ENCODE measurements at places on chromosomes 7 and 10.

- no peak for DNase-seq
These were observed 4.3 kb downstream of the ZNF3 start for GRCh38 chr7:100077205-100077604.

DNA sequence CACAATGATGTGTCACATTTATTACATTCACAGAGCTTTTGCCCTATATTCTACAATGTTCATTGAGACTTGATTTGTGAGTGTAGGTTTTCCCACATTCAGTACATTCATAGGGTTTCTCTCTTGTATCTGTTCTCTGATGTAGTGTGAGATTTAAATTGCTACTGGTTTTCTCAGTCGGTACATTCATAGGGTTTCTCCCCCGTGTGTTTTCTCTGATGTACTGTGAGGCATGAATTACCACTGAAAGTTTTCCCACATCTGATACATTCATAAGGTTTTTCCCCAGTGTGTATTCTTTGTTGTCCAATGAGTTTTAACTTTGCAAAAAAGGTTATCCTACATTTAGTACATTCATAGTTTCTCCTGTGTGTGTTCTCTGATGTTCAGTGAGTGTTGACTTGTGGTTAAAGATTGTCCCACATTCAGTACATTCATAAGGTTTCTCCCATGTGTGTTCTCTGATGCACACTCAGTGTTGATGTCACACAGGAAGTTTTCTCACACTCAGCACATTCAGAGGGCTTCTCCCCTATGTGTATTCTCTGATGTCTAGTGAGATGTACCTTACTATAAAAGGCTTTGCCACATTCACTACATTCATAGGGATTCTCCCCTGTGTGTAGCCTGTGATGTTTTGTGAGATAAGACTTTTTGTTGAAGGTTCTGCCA lies 63.0 kb downstream of the ZNF248 start:
- no peak for DNase-seq

DNA sequence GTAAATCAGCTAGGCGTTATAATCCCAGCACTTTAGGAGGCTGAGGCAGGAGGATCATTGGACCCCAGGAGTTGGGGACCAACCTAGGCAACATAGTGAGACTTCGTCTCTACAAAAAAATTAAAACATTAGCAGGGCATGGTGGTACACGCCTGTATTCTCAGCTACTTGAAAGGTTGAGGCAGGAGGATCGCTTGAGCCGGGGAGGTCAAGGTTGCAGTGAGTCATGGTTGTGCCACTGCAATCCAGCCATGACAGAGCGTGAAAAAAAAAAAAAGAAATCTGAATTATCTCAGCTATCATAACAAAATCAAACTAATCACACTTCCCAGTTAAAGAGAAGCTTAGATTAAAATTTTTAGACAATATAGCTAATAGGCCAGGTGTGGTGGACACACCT lies 35.3 kb downstream of the ATAD1 start:
- DNase-seq: no peak

GRCh38 chr10:23381298-23382040 lies 36.9 kb upstream of the C10orf67 start:
- no peak for DNase-seq

- no peak for DNase-seq
These were observed 137.4 kb downstream of the MYOF start for GRCh38 chr10:93344691-93345090.

DNA sequence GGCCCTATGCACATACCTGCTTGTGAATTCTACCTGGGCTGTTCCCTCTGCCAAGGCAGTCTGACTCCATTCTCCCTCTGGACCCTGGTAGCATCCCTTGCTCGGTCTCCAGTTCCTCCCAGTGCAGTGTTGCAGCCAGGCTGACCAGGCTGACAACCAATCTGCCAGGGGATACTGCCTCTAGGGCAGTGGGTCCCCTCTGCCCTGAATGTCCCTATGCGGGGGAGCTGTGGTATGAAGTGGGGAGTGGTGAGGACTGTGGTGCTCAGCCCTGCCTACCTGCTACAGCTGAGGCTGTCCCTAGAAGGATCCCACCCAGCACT lies 48.0 kb upstream of the CAMK2B start:
- DNase-seq: no peak

DNA sequence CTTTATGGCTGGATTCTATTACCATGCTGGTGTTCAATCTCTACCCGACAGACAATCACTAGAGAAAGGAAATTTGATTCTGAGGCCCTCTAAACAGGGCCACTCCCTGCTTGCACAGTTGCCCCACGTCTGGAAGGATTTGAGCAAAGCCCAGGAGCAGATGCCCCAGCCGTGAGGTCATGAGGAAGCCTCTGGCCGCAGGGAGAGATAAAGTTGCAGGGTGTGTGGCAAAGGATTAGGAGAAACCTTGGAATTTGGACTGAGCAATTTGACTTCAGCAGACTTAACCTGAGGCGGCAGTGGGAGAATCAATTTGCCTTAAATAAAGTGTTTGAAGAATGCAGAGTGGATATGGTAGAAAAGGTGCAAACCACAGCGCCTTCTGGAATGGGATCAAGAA lies 40.2 kb upstream of the KLF6 start:
- DNase-seq: no peak

DNA sequence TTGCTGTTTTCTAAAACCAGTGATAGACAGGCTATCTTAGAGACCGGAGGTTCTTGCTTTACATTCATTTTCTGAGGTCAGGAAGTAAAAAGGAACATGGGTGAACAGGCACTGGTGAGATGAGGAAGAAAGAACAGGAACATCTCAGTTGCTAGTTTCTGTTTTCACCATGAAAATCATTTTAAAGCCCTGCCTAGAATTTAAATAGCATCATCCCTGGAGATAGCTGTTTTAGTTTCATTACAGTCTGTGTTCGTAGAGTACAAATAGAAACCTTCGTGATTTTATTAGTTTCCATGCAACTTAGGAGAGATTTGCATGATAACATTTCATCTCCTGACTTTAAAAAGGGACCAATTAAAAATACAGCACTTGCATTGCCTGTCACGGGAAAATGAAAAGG lies 14.7 kb downstream of the KCNMA1 start:
- DNase-seq: no peak

DNA sequence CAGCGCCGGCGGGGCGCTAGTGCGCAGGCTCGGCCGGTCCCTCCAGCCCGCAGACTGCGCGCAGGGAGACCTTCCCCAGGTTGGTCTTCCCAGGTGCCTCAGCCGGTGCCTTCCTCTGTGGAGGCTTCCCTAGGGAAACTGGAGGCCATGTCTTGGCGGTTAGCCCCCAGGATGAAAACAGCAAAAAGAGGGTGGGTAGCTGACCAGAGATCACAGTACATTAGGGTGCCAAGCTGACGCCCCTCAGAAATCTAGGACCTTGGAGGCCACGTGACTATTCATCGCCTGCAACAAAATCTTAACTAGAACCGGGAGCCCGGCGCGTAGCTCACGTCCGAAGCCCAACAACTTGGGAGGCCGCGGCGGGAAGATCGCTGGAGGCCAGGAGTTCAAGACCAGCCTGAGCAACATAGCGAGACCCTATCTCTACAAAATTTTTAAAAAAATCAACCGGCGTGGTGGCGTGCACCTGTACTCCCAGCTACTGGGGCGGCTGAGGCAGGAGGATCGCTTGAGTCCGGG lies 327 bp upstream of the FIS1 start:
- no peak for DNase-seq

GRCh38 chr7:106597751-106598546 lies 63.0 kb downstream of the CCDC71L start:
- DNase-seq: no peak

GRCh38 chr10:123001370-123001769 lies 7.2 kb downstream of the IKZF5 start:
- no peak for DNase-seq

DNA sequence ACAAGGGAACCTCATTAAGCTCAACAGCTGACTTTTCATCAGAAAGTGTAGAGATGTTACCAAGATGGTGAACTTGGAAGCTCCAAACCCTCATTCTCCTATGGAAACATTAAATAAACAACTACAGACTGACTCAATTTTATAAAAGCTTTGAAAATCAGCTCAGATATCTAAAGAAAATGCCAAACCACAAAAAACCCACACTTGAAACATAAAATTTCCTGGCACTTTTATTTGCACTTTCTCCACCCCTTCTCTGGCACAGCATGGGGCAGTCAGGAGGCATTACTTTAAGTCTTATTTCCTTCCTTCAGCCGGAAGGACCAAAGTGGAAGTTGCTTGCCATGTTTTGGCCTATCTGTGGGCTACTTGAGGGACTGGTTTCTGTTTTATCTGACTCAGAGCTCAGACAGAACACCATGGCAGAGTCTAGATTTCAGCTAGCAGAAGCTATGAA lies 114.7 kb downstream of the ODAD2 start:
- no peak for DNase-seq

DNA sequence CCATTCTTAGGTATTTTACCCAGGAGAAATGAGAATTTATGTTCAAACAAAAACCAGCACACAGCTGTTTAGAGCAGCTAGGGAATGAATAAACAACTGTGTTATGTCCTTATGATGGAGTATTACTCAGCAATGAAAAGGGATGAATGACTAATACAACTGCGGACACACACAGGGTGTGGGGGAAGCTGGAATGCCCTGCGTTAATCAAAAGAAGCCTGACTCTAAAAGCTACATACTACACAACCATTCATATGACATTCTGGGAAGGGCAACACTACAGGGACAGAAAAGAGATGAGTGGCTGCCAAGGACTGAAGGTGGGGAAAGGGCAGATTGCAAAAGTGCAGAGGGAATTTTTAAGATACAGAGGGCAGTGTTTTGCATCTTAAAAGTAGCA lies 64.0 kb downstream of the DLG5 start:
- no peak for DNase-seq

- no peak for DNase-seq
These were observed 1094.4 kb downstream of the NRG3 start for GRCh38 chr10:82969405-82969804.

- DNase-seq: no peak
These were observed 42.9 kb downstream of the CCDC186 start for GRCh38 chr10:114131094-114131493.

DNA sequence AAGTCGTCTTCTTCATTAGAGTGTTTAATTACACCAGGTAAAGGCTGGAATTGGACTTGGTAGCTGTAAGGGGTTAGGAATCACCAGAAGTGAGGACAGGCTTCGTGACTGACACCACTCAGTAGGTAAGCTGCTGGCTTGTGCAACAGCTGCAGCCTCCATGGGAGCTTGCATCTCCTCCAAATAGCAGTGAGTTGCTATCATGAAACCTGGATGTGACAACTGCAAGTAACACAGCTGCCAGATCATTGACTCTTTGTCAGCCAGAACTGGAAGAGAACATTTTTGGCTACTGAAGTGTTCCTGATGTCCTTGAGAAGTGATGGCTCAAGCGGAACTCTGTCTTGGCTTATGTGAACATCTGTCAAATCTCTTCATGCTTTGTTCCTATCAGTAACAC lies 64.1 kb upstream of the MSRB2 start:
- no peak for DNase-seq

DNA sequence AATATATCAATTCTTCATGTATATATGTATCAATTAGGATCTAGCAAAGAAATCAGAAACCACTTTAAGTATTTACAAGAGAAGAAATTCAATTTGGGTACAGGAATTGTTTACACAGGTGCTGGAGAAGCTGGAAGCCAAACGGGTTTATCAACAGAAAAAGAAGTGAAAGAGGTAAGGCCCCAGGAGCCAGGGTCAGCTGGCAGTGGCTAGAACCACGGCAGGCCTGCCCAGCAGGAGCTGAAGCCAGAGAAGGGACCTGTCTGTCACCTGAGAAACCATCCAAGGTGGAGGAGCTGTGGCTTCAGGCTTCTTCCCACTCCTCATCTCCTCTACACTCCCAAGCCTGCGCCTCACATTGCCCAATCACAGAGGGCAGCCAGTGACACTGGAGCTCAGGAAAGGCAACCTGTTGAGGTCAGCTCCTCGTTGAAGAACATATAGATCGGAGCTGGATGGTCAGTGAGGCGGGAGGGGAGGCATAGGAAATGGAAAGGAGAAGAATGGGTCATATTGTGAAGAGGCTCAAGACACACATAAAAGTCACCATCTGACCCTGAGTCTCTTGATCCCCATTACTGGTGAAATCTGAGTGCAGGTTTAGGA lies 182.6 kb downstream of the REEP3 start:
- DNase-seq: no peak

GRCh38 chr7:56046721-56047445 lies 4.4 kb downstream of the PSPH start:
- no peak for DNase-seq

GRCh38 chr10:91200314-91201212 lies 19.9 kb upstream of the PCGF5 start:
- no peak for DNase-seq

DNA sequence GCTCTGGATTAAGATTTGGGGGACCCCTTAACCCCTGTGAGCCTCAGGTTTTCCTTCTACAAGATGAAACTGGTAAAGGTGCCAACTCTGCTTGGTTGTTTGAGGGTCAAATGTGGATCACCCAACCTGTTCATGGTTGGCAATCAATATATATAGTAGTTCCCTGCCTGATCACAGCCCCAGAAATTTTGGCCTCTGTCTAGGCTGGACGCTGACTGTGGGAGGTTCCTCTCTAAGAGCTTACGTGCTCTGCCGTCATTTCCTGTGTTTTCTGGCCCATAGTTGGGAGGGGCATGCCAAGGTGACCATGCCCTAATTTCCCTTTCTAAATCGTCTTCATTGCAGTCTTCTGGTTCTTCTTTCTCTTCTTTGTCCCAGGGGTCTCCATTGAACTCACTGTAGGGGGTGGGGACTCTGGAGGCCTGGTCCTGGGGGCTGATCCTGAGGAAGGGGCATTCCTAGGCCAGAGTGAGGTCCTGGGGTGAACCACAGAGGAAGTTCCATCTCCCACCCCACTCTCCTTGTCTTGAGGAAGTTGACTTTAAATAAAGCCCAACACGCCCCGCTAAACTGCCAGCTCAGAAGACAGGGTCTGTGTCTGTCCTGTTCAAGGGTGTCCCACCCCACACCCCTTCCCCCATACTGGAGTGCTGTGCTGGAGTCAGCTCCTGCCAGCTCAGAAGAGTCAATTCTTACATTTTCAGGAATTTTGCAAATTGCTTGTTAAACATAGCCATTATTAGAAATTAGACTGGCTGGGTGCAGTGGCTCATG lies 98.9 kb upstream of the SDK1 start:
- DNase-seq: no peak

GRCh38 chr7:18849130-18849529 lies 268.3 kb downstream of the TWIST1 start:
- DNase-seq: no peak

GRCh38 chr10:13830385-13830784 lies 243.6 kb downstream of the PRPF18 start:
- no peak for DNase-seq
